Progenitor cell of endocrine pancreas (in vitro differentiated cells): ENCODE measurements at places on chromosomes 16 and 17. TPM values are rescaled to one million over a fixed set of nuclear protein-coding genes. Genes with fewer than 3 reads are reported as not detected.

TPPP3 gene
- 17.5 and 26.8 TPM in 2 replicates for total RNA-seq

NPIPB13 gene
- 27.0 and 27.1 TPM in 2 replicates for total RNA-seq

- peaks cover 5% of the 10 kb centered on the region for H3K36me3 ChIP-seq
- DNase-seq: no peak
- H3K27me3 ChIP-seq: no peaks in the 10 kb centered on the region
- H3K4me3 ChIP-seq: no peak overlapping the region
- peaks cover 7% of the 10 kb centered on the region for H3K4me1 ChIP-seq
These were observed 10.5 kb downstream of the TBC1D16 start for GRCh38 chr17:80025140-80025539.

- H3K4me3 ChIP-seq: no peak overlapping the region
- peaks cover 2% of the 10 kb centered on the region for H3K27me3 ChIP-seq
- H3K4me1 ChIP-seq: no peaks in the 10 kb centered on the region
- H3K27ac ChIP-seq: no peak overlapping the region
- H3K36me3 ChIP-seq: no peaks in the 10 kb centered on the region
- no peak for DNase-seq
These were observed 67.6 kb upstream of the ANKFN1 start for GRCh38 chr17:56085576-56086267.

DNA sequence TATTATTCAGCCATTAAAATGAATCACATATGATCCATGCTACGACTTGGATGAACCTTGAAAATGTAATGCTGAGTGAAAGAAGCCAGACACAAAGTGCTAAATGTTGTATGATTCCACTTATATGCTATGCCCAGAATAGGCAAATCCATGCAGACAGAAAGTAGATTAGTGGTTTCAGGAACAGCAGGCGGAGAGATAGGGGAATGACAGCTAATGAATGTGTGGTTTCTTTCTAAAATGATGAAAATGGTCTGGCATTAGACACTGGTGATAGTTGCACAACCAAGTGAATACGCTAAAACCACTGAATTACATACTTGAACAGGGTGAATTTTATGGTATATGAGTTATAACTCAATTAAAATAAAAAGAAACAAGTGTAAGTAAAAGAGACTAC lies 121.8 kb upstream of the NOG start:
- peaks cover 15% of the 10 kb centered on the region for H3K27me3 ChIP-seq
- no peak for DNase-seq
- no peaks in the 10 kb centered on the region for H3K36me3 ChIP-seq
- H3K4me1 ChIP-seq: peaks cover 8% of the 10 kb centered on the region
- H3K4me3 ChIP-seq: no peak overlapping the region
- H3K27ac ChIP-seq: no peak overlapping the region

- peak overlapping the region; percentile 67 for H3K27ac ChIP-seq
- DNase-seq: no peak
- peaks cover 2% of the 10 kb centered on the region for H3K36me3 ChIP-seq
- peaks cover 3% of the 10 kb centered on the region for H3K27me3 ChIP-seq
- peak overlapping the region; percentile 89 for H3K4me3 ChIP-seq
- peaks cover 19% of the 10 kb centered on the region for H3K4me1 ChIP-seq
These were observed 642 bp downstream of the ZNF205 start for GRCh38 chr16:3112881-3113574.

DNA sequence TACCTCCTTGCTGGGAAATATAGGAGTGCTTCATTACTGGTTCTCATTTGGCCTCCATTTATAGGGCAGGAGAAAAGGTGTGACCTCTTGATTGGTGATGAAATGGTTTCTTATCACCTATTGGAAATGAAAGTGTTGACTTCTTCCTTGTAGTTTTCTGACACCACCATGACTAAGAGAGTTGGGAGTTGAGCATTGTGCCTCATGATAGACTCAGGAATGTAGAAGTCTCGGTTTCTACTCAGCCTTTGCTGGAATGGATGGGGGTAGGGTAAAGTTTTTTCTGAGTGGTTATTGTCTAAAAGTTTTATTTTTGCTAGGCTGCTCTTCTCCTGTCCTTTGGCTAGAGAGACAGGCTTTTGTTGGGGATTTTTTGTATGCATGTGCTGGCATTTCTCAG lies 117.4 kb downstream of the PHKB start:
- H3K4me1 ChIP-seq: no peaks in the 10 kb centered on the region
- H3K36me3 ChIP-seq: peaks cover 7% of the 10 kb centered on the region
- no peak for DNase-seq
- H3K27ac ChIP-seq: no peak overlapping the region

- H3K27ac ChIP-seq: no peak overlapping the region
- H3K4me3 ChIP-seq: no peak overlapping the region
- H3K27me3 ChIP-seq: no peaks in the 10 kb centered on the region
- H3K4me1 ChIP-seq: no peaks in the 10 kb centered on the region
- DNase-seq: no peak
These were observed 143.5 kb upstream of the CIBAR2 start for GRCh38 chr16:85255777-85256176.

GRCh38 chr16:74252329-74252728 lies 44.3 kb upstream of the PSMD7 start:
- peaks cover 11% of the 10 kb centered on the region for H3K27me3 ChIP-seq
- DNase-seq: no peak
- H3K36me3 ChIP-seq: no peaks in the 10 kb centered on the region
- no peak overlapping the region for H3K4me3 ChIP-seq
